ENCODE measurements at places on chromosomes 12 and 14.

- no peak for DNase-seq
Measured at GRCh38 chr12:53935383-53936341, 3.0 kb upstream of the HOXC13 start.

GRCh38 chr14:90519262-90519920 lies 122.6 kb downstream of the CALM1 start:
- no peak for DNase-seq

- DNase-seq, result no peak
Measured at GRCh38 chr12:38538319-38538718, 221.7 kb downstream of the ALG10B start.

DNA sequence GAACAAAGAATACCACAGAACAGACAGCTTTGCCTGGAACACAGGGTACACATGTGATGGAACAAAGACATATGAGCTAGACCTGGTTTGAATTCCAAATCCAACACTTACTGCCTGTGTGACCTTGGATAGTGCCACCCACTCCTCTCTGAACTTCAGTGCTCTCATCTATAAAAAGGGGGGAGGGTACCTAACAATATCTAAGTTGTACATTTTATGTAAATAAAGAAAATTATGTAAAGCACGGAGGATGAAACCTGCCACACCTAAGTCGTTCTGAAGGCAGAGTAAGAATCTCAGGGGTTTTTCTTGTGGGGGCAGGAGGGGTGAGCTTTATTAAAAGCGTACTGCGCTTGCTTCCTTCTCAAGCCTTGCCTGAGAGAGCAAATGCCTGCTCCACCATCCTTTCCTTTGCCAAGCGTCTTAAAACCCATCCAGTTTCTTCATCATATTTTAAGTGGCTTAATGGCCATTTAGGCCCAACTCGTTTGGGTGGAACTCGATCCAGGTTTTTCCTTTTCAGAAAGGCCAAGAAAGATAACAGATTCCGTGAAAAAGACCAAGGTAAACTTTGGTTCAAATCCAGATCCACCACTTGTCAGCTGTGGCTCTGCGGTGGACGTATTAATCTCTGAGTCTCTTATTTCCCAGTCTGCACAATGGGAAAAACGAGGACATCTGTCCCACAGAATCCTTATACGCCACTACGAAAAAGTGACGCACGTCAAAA lies 946 bp downstream of the DDX24 start:
- peak; percentile 9 for DNase-seq

GRCh38 chr14:75064205-75064567 lies 362 bp upstream of the ACYP1 start:
- DNase-seq, result no peak

GRCh38 chr12:93592641-93593406 lies 20.3 kb downstream of the SOCS2 start:
- DNase-seq, result no peak

- DNase-seq, result no peak
Measured at GRCh38 chr14:93976477-93977057, at the start of gene ASB2. ASB2 (minus strand) TSS chr14:93976570; CDS start chr14:93964539, 12,031 bp downstream.

DNA sequence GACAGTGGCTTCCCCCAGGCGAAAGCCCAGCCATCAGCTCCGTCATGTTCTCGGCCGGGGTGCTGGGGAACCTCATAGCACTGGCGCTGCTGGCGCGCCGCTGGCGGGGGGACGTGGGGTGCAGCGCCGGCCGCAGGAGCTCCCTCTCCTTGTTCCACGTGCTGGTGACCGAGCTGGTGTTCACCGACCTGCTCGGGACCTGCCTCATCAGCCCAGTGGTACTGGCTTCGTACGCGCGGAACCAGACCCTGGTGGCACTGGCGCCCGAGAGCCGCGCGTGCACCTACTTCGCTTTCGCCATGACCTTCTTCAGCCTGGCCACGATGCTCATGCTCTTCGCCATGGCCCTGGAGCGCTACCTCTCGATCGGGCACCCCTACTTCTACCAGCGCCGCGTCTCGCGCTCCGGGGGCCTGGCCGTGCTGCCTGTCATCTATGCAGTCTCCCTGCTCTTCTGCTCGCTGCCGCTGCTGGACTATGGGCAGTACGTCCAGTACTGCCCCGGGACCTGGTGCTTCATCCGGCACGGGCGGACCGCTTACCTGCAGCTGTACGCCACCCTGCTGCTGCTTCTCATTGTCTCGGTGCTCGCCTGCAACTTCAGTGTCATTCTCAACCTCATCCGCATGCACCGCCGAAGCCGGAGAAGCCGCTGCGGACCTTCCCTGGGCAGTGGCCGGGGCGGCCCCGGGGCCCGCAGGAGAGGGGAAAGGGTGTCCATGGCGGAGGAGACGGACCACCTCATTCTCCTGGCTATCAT lies 663 bp downstream of the PTGER2 start:
- DNase-seq, result no peak

- peak; percentile 17 for DNase-seq
Measured at GRCh38 chr14:25150934-25151790, 101.2 kb upstream of the STXBP6 start.

DNA sequence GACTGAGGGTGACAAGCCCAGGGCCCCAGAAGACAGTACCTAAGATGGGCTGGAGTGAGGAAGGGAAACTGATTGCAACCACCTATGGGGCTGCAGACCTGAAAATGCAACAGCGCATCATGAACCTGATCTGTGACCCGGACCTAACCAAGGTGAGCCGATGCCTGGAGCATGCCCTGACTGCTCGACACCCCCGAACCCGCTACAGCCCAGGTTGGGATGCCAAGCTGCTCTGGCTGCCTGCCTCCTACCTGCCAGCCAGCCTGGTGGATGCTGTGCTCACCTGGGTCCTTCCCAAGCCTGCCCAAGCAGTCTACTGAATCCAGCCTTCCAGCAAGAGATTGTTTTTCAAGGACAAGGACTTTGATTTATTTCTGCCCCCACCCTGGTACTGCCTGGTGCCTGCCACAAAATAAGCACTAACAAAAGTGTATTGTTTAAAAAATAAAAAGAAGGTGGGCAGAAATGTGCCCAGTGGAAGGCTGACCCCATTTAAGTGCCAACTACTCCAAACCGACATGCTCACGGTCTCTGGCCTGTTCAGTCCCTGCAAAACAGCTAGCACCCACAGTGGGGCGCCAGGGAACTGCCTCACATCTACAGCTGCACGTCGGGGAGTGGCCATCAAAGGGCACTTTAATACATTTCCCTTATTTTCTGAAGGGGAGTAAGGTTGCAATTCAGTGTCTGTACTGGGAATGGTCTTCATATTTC lies 4.2 kb downstream of the RDH5 start:
- DNase-seq, result no peak
